Adrenal gland (tissue), 19 donors: ENCODE measurements at places on chromosomes 16 and 17. TPM values are rescaled to one million over a fixed set of nuclear protein-coding genes. Genes with fewer than 3 reads are reported as not detected.

PLK1 gene
- polyA plus RNA-seq: 2.6 TPM

HSD11B2 gene
- polyA plus RNA-seq: 3.5 TPM

AXIN2 gene
- polyA plus RNA-seq: 8.3 TPM

SLC16A11 gene
- polyA plus RNA-seq: 1.1 TPM

NXPH3 gene
- polyA plus RNA-seq: 1.3 TPM

MT4 gene
- polyA plus RNA-seq: not detected

WSCD1 gene
- polyA plus RNA-seq: 2.3 TPM

ZNF319 gene
- 3.3 TPM for polyA plus RNA-seq

WFDC1 gene
- 17.8 TPM for polyA plus RNA-seq

RHBDL1 gene
- 0.13 TPM for polyA plus RNA-seq

FBXL16 gene
- polyA plus RNA-seq: 6.3 TPM

CXCL16 gene
- polyA plus RNA-seq: 19.3 TPM

PSMC3IP gene
- polyA plus RNA-seq: 3.1 TPM

APRT gene
- polyA plus RNA-seq: 116 TPM

ASB16 gene
- polyA plus RNA-seq: 0.13 TPM

TBC1D28 gene
- not detected for polyA plus RNA-seq

TEDC2 gene
- polyA plus RNA-seq: 0.33 TPM

DNA sequence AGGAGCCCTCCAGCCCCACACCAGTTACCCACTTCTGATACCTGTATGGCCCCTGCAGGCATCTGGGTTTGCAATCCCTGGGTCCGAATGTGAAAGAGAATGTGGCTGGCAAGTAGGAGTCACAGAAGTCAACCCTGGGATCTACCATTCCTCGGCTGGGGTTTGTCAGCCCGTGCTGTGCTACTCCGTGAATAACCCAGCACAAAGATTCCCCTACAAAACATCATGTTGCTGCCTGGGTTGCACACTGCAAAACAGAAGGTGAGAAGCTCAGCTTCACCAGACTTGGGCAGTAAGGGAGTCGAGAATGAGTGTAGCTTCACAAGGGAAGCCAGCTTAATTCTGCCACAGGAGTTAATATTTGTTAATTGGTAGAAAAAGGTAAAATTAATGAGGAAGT is 137.1 kb downstream of the ZFHX3 start:
- no peak overlapping the region for H3K4me3 ChIP-seq
- H3K27ac ChIP-seq: no peak overlapping the region

- no peaks in the 10 kb centered on the region for H3K27me3 ChIP-seq
- no peak overlapping the region for H3K27ac ChIP-seq
- H3K4me3 ChIP-seq: no peak overlapping the region
- H3K4me1 ChIP-seq: no peaks in the 10 kb centered on the region
- DNase-seq: no peak
Observed at GRCh38 chr17:78027121-78027520, 68.6 kb downstream of the TNRC6C start.

- no peaks in the 10 kb centered on the region for H3K36me3 ChIP-seq
- no peaks in the 10 kb centered on the region for H3K27me3 ChIP-seq
- H3K4me1 ChIP-seq: no peaks in the 10 kb centered on the region
- no peak for DNase-seq
- no peak overlapping the region for H3K4me3 ChIP-seq
Observed at GRCh38 chr16:61182391-61182790, 853.8 kb downstream of the CDH8 start.

DNA sequence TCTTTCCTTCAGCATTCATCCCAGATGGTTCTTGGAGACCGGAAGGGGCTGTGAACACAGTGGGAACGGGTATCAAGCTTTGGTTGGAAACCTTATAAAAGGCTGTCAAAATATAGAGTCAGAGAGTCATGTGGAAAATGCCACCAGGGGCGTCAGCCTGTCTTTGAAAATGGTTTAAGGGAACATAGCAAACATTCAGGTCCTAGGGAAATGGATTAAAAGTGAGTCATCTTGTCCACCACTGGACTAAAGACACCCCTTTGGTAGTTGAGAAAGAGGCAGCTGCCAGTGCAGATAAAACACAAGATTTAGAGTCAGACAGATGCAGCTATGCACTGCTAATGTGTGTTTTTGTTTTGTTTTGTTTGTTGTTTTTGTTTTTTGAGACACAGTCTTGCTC is 47.8 kb upstream of the BCO1 start:
- no peaks in the 10 kb centered on the region for H3K27me3 ChIP-seq
- no peak for DNase-seq
- H3K4me1 ChIP-seq: no peaks in the 10 kb centered on the region
- H3K36me3 ChIP-seq: no peaks in the 10 kb centered on the region
- H3K4me3 ChIP-seq: no peak overlapping the region
- peak overlapping the region; percentile 29 for H3K27ac ChIP-seq

GRCh38 chr16:87203060-87203656 is 114.0 kb downstream of the C16orf95 start:
- no peaks in the 10 kb centered on the region for H3K4me1 ChIP-seq
- H3K36me3 ChIP-seq: no peaks in the 10 kb centered on the region
- H3K4me3 ChIP-seq: no peak overlapping the region

DNA sequence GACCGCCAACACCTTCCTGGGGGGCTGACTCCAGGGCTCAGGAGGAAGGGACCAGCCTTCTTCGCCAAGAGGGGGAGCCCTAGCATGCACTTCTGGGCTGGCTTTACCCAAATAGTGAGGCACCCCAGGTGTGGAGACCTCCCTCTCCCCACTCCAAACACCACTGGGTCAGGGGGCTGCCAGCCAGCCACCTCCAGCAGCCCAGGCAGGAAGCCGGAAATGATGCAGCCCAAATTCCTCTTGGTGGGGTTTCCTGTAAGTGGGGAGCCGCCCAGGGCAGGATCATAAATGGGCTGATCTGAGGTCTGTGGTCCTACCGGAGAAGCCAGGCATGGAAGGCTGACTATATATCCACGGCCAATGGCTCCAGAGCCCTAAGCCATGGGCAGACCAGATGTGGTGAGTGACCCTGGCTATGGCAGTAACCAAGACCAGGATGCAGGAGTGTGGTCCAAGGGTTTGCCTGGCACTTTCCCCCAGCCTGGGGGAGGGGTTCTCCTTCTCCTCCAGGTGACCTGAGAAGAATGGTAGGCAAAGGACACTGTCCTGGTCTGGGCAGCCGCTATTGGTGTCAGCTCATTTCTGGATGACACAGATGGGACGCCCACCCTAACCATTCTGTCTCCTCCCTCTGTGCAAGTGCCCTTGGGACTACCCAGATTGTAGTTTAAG is 4.2 kb downstream of the GIT1 start:
- no peaks in the 10 kb centered on the region for H3K36me3 ChIP-seq
- DNase-seq: peak; percentile 18
- H3K4me3 ChIP-seq: peak overlapping the region; percentile 26
- peaks cover 24% of the 10 kb centered on the region for H3K4me1 ChIP-seq

DNA sequence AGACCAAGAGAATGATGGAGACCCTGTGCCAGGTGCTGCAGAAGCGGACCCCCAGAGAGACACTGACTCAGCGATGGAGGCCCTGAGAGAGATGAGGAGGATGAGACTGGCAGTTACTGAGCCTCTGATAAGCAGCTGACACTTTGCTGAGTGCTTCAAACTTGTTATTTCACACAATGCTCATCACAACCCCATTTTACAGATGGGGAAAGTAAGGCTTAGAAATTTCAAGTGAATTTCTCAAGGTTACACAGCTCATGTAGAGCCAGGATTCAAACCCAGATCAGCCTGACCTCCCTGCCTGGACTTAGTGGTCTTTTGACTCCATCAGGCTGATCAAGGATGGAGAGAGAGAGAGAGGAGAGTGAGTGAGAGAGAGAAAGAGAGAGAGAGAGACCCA is 27.2 kb downstream of the MRM1 start:
- no peak overlapping the region for H3K4me3 ChIP-seq
- H3K4me1 ChIP-seq: no peaks in the 10 kb centered on the region
- no peak for DNase-seq
- H3K27ac ChIP-seq: no peak overlapping the region
- no peaks in the 10 kb centered on the region for H3K36me3 ChIP-seq
- H3K27me3 ChIP-seq: no peaks in the 10 kb centered on the region

- H3K27me3 ChIP-seq: no peaks in the 10 kb centered on the region
- H3K36me3 ChIP-seq: no peaks in the 10 kb centered on the region
- H3K4me1 ChIP-seq: peaks cover 31% of the 10 kb centered on the region
Observed at GRCh38 chr17:64158831-64159590, 29.1 kb upstream of the ERN1 start.

DNA sequence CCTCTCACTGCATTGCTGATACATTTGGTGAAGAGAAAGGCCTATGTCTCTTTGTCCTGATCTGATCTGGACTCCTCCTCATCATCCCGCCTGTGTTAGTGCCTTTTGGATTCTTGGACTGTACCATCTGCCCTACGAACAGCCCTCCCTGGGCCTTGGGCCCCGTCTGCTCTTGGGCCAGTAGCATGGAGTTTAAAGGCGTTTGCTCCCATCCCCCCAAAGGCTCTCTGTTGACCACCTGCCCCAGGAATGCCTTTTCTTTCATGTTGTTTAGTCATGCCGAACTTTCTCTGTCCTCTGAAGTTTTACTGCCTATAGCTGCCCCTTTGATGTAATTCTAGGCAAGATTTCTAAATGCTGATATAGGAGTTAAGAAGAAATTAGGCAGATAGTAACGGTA is 30.9 kb upstream of the MEAK7 start:
- H3K27me3 ChIP-seq: no peaks in the 10 kb centered on the region
- peaks cover 27% of the 10 kb centered on the region for H3K4me1 ChIP-seq
- H3K4me3 ChIP-seq: no peak overlapping the region

- H3K4me1 ChIP-seq: peaks cover 86% of the 10 kb centered on the region
- no peak for DNase-seq
- H3K36me3 ChIP-seq: no peaks in the 10 kb centered on the region
Observed at GRCh38 chr17:78761789-78762406, 20.2 kb downstream of the CYTH1 start.

DNA sequence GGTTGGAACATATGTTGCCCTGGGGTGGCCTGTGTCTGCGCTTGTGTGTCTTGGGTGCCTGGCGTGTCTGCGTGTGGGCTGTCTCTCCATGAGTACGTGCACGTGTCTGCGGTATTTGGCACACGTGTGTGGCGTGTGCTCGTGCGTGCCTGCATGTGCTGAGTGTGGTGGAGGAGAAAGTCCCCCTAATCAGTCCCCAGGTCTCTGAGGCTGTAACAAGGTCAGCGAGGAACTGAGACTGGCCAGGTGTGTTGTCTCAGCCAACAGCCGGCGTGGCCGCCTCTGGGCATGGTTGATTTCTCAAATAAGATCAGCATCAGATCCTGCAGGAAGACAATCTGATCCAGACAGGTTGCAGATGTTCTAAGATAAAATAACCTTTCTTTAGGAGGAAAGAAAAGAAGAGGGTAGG is 3.5 kb upstream of the CPNE7 start:
- DNase-seq: no peak
- no peak overlapping the region for H3K4me3 ChIP-seq
- no peak overlapping the region for H3K27ac ChIP-seq

- H3K4me1 ChIP-seq: peaks cover 58% of the 10 kb centered on the region
- H3K27ac ChIP-seq: peak overlapping the region; percentile 96
- H3K4me3 ChIP-seq: no peak overlapping the region
- no peak for DNase-seq
Observed at GRCh38 chr17:59785091-59785799, 77.8 kb downstream of the VMP1 start.

DNA sequence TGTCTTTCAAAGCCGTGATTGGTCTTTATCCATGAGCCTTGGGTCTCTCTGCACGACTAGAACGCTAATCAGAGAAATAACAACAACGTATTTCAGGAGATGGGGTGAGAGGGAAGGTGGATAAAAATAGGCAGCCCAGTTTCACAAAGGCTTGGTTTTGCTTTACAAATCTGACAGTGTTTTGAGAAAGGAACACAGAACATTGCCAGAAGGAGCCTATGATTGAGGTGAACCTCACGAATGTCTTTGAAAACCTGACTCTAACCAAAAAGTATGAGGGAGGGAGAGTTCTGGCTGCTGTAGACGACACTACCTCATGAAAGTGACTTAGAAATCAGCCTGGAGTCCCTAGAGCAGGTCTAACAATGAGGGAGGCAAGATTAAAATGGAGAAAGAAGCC is 38.0 kb upstream of the NOL11 start:
- H3K27ac ChIP-seq: no peak overlapping the region
- peaks cover 4% of the 10 kb centered on the region for H3K4me1 ChIP-seq
- H3K36me3 ChIP-seq: peaks cover 3% of the 10 kb centered on the region
- H3K4me3 ChIP-seq: no peak overlapping the region
- no peak for DNase-seq
- no peaks in the 10 kb centered on the region for H3K27me3 ChIP-seq

DNA sequence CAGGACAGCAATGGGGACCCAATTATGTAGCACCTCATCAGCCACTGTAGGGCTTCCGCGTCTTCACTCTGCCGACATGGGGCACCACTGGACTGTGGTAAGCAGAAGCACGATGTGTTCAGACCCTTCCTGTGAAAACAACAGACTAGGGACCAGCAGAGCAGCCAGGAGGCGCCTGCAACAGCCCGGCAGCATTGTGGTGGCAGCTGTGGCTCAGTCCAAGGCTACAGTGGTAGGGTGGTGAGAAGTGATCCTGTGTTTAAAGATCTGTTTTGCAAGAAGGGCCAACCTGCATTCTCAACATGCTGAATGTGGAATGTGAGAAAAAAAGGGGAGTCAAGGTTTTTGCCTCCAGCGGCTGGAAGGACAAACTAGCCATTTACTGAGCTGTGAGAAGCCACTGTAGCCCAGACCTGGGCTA is 80.8 kb downstream of the GAS7 start:
- peaks cover 20% of the 10 kb centered on the region for H3K4me1 ChIP-seq
- no peak for DNase-seq
- no peaks in the 10 kb centered on the region for H3K27me3 ChIP-seq
- H3K27ac ChIP-seq: no peak overlapping the region
- H3K36me3 ChIP-seq: no peaks in the 10 kb centered on the region
- no peak overlapping the region for H3K4me3 ChIP-seq

DNA sequence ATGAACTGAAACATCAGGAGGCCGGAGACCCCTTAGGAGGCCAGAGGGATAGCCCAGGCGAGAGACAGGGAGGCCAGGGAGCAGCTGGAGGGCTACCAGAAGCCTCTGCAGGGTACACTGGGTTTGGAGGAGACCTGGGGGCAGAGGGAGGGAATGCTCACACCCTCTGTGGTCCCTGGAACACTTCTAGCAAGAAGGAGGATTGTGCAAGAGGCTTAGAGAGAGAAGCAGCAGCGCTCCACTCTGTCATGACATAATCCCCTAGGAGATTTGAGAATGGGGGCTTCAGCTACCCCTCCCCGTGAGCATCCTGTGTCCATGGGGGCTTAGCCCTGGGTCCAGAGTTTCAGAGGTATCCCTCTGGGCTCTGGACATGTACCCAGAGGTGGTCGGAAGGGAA is 15.8 kb downstream of the GPR142 start:
- H3K4me1 ChIP-seq: peaks cover 10% of the 10 kb centered on the region
- no peaks in the 10 kb centered on the region for H3K27me3 ChIP-seq
- H3K36me3 ChIP-seq: no peaks in the 10 kb centered on the region
- H3K27ac ChIP-seq: no peak overlapping the region
- H3K4me3 ChIP-seq: no peak overlapping the region

GRCh38 chr17:43897831-43898230 is 9.5 kb downstream of the MPP2 start:
- H3K27me3 ChIP-seq: peaks cover 3% of the 10 kb centered on the region
- H3K4me3 ChIP-seq: no peak overlapping the region
- H3K27ac ChIP-seq: no peak overlapping the region
- H3K36me3 ChIP-seq: no peaks in the 10 kb centered on the region
- peaks cover 12% of the 10 kb centered on the region for H3K4me1 ChIP-seq

- H3K4me1 ChIP-seq: peaks cover 4% of the 10 kb centered on the region
- no peaks in the 10 kb centered on the region for H3K27me3 ChIP-seq
- no peaks in the 10 kb centered on the region for H3K36me3 ChIP-seq
- DNase-seq: no peak
Observed at GRCh38 chr17:77306790-77307478, 166.2 kb downstream of the SEC14L1 start.
